ENCODE measurements at places on chromosomes 2 and 18.
A peak's percentile ranks its signal among the peaks of the same experiment; 100 is the strongest.

- no peak for DNase-seq
These were observed 612.6 kb upstream of the ACVR2A start for GRCh38 chr2:147232225-147232669.

DNA sequence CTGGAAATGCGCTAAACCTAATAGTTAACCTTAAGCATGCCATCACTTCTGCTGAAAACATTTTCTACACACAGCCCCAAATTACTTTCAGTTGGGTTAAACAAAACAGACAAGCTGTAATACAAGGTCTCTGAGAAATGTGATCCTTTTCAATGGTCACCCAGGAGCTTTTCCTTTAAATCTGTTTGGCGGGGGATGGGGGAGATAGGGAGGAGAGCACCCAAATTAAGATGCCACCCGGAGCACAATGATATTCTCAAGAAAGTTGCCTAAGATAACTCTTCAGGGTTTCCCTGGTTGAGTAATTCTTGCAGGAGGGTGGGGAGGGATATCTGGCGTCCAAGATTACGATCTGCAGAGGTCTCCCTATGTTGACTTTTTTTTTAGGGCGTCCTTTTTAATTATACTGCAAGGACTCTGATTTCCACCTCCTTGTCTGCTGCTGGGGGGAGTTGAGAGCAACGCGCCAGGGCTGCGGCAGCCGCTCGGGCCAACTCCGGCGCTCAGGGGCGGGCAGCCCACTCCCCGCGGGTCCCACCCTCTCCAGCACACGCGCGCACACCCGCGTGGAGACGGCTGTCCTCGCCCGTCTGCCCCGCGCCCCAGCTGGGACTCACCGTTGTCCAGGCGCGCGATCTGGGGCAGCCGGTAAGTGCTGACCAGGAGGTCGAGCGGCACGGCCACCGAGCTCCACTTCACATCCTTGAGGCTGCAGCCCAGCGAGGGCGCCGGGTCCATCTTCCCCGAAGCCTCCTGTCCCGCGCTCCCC is 807 bp downstream of the GAREM1 start:
- no peak for DNase-seq

DNA sequence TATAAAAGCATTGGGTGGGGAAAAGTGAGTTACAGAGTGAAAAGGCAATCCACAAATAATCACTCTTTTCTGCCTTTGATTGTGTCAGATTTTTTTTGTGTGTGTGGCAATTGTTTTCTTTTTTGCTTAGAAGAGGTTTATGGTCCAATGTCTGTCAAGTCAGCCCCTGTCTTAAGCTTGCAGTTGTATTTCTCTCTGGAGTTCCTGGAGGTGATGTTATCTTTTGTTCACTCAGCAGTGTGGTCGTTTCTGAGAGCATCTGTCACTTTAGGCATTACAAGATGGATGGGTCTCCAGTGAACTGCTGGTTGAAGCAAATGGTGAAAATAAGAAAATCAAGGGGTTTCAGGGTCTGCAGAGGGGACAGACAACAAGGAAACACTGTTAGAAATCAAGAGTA is 121.3 kb downstream of the GREB1L start:
- DNase-seq = no peak

DNA sequence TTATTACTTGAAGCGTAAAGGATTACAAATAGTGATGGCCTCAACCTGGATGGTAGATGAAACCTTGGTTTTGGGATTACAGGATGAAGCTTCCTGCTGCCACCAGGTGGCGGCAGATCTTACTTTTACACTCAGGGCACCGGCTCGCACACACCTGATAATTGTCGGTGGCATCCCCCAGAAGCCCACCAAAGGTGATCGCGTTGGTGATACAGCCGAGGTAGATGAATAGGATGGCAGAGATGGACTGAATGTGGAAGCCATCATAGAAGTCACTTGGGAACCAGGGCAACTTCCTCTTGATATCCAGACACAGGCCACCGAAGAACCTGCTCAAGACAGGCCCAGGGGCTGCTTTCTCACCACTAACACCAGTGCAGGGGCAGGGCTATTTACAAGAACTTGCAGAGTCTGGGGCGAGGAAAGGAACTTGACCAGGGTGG is 51.8 kb downstream of the MTHFD2 start:
- peak; percentile 54 for DNase-seq

DNA sequence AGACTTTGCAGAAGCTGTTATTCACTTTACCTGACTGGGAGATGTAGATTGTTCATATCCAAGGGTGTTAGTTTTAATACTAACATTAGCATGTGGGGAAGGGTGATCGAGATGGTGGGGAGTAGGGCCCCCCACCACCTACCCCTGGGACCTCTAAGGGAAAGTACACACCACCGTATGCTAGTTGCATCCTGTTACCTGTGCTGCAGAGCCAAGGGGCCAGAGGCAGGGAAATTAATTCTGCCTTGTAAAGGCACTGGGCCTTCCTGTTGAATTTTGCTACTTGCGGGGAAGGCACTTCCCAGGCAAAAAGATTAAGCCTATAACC is 9.0 kb downstream of the STEAP3 start:
- DNase-seq = no peak

- no peak for DNase-seq
These were observed 19.4 kb downstream of the IL1B start for GRCh38 chr2:112817082-112817689.

- DNase-seq = no peak
These were observed 83.4 kb downstream of the TPGS2 start for GRCh38 chr18:36745219-36745975.

DNA sequence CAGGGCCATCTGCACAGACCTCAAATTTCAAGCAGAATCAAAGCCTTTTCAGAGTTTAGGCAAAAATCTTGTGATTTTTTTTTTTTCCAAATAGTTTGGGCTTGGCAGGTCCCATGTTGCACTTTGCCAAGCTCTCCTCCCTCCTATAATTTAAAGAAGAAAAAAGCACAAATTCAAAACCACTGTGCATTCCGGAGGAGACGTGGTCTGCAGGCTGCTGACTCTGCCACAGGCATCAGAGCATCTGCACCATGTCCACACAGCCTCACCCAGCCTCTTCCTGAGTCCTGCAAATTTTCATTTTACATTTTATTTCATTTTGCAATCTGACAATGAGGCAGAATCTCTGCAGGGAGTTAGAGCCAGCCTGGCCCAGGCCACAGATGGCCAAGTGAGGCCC is 15.7 kb upstream of the GPC1 start:
- no peak for DNase-seq

DNA sequence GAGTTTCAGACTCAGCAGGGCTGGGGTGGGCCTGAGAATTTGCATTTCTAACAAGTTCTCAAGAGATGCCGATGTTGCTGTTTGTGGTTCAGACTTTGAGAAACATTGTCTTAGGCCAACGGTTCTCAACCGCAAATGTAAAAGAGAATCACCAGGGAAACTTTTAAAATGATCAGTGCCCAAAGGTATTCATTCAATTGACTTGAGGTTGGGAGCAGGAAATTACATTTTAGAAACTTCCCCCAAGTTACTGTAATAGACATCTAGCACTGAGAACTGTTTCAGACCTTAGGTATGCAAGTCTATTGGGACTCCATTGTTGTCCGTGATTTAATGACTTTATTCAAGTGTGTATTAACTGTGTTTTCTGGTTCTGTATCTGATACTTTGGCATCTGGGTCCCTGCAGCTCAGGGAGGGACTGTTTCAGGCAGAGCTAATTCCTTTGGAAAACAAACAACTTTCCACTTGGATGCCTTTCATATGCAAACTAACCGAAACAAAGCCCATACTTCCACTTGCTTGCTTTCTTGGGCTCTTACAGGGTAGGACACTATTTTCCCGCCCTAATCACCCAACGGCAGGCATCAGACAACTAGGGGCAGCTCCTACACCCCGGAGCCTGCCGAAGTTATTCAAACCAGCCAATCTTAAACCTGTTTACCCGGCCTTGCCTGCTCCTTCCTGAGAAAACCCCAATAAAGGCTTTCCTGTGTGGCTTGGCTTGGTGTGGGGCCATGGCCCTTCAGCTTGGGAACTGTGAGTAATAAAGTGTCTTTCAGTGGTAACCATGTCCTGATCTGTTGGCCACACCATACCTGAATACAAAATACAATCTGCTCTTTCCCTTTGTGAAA is 97.6 kb downstream of the POLE4 start:
- peak; percentile 45 for DNase-seq

DNA sequence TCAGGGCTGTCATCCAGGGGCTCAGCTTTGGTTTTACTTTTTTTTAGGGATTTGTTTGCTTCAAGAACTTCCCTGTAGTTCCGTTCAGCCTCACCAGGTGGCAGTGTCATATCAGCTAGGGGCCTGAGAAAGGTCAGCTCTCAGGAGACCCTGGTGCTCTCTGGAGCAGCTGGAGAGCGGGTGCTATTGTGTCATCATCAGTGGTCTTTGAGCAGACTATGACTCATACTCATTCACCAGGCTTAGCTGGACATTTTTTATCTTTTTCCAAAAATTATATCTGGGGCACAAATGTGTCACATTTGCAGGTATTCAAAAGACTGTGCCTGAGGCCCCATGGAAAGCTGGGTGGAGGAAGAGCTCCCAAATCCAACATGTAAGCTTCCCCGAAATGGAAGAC is 24.4 kb downstream of the ZNF892 start:
- peak; percentile 32 for DNase-seq

- DNase-seq = no peak
These were observed 1.7 kb downstream of the SYT4 start for GRCh38 chr18:43275546-43275945.

DNA sequence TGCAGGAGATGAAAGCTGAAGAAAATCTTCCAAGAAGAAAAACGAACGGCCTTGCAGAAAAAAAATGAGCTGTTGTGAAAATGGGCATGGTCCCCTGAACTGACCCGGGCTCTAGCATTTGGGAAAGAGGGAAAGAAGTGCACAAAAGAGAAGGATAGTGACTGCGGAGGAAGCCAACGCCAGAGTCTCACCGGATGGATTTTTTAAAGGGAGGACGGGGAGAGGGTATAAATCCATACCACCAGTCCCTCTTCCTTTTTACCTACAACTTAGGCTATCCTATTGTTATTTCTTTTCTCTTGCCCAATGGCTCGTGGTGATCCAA is 601 bp downstream of the WDR35 start:
- no peak for DNase-seq

- DNase-seq = no peak
These were observed 212.6 kb downstream of the TNS1 start for GRCh38 chr2:217790195-217790594.

- no peak for DNase-seq
These were observed 135.7 kb downstream of the OTX1 start for GRCh38 chr2:63186331-63186730.

- DNase-seq = peak; percentile 21
These were observed 79.8 kb upstream of the CCDC141 start for GRCh38 chr2:179129574-179130238.

DNA sequence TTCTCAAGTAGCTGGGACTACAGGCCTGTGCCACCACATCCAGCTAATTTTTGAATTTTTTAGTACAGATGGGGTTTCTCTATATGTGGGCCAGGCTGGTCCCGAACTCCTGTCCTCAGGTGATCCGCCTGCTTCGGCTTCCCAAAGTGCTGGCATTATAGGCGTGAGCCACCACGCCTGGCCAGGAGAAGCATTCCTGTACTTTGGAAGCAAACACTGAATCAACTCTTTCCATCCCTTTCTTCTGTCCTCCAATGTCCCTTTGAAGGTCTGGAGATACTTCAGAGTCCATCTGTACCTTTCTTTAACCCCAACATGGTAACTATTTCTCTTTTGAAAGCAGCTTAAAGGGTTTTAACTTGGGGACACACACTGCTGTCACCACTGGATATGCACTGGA is 23.6 kb upstream of the MAP4K4 start:
- no peak for DNase-seq

DNA sequence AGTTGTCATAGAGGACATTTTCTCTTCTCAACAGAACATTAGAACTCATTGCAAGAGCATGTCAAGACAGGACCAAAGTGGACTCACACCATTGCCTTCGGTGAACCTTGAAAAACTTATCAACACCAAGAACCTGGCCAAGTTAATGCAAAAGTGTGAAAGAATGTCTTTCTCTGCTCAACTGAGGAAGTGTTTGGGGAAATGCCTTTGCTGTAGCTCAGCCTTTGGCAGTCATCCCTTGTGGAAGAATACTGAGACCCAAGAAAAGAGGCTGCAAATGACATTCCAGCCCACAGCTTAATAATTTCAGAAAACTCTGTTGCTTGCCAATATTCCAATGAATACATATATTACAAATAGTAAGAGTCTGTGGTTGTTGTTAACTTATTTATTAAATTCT is 728.8 kb upstream of the PIK3C3 start:
- no peak for DNase-seq

DNA sequence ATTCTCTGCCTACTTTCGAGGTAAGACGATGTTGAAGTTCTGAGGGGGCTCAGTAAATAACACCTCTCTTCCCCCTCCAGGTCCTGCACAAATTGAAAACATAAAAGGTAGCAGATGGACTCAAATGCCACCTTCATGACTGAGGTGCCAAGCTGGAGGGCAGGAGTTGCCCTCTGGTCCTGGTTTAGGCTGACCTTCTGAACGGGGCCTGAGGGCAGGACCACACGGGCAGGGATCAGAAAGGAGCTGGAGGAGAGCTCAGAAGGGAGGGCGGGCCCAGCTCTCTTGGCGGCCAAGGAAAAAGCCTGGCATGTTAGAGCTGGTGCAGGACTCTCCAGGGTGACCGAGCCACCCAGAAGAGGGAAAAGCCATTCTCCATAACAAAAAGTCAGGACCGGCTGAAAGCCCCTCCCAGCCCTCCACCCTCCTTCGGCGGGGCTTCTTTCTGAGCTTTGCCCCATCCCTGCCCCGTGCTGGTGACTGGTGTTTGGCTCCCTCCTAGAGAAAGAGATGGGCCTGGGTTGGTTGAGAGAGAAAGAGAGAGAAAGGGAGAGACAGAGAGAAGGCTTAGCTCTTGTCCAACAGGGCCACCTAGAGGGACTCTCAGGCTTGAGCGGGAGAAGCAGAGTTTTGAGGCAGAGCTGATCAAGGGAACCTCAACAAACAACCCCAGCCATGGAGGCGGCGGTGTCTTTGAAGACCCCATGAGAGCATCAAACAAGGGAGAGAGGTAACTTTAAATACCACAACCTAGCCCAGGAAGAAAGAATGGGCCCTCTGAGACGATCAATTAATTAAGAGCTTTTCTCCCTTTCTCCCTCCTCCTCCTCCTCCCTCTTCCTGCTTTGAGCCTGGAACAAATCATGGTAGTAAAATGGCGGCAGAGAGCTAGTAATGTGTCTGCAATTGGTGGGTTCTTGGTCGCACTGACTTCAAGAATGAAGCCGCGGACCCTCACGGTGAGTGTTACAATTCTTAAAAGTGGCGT is 50.8 kb downstream of the WIPF1 start:
- DNase-seq = peak; percentile 47

GRCh38 chr18:74604361-74604760 is 6.7 kb downstream of the ZNF407 start:
- no peak for DNase-seq

GRCh38 chr2:30645081-30645744 is 162.0 kb downstream of the CAPN13 start:
- DNase-seq = no peak

DNA sequence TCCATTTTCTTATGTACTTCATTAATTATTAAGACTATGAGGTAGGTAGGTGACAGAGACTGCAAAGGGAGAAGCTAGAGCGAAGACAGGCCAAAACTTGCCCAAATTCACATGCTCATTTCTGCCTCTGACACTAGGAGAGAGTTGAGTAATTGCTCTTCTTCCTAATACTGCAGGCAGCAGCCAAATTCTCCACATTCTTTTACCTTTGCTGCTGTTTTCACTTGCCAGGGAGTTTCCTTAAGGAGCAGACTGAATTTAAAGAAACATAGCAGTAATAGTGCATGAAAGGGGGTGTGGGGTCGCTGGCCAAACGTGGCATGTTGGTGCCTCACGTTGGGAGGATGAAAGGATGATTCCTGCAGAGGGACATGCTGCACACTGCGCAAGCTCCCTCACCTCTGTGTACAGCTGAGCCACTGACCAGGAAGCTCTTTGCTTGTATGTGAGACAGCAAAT is 12.3 kb downstream of the CRIM1 start:
- DNase-seq = no peak

GRCh38 chr2:39696101-39696553 is 30.4 kb downstream of the TMEM178A start:
- no peak for DNase-seq

All from activated CD4-positive, alpha-beta T cell treated with anti-CD3 and anti-CD28 coated beads, Interleukin-2, Interleukin-6, amounts not matched to agents 100 ng/mL and 50 ng/mL, durations not matched to agents 16 hours and 8 hours (primary cell).